ENCODE measurements at places on chromosomes 2 and 18.

GRCh38 chr2:181458871-181459270 lies 1.7 kb downstream of the ITGA4 start:
- DNase-seq = no peak

DNA sequence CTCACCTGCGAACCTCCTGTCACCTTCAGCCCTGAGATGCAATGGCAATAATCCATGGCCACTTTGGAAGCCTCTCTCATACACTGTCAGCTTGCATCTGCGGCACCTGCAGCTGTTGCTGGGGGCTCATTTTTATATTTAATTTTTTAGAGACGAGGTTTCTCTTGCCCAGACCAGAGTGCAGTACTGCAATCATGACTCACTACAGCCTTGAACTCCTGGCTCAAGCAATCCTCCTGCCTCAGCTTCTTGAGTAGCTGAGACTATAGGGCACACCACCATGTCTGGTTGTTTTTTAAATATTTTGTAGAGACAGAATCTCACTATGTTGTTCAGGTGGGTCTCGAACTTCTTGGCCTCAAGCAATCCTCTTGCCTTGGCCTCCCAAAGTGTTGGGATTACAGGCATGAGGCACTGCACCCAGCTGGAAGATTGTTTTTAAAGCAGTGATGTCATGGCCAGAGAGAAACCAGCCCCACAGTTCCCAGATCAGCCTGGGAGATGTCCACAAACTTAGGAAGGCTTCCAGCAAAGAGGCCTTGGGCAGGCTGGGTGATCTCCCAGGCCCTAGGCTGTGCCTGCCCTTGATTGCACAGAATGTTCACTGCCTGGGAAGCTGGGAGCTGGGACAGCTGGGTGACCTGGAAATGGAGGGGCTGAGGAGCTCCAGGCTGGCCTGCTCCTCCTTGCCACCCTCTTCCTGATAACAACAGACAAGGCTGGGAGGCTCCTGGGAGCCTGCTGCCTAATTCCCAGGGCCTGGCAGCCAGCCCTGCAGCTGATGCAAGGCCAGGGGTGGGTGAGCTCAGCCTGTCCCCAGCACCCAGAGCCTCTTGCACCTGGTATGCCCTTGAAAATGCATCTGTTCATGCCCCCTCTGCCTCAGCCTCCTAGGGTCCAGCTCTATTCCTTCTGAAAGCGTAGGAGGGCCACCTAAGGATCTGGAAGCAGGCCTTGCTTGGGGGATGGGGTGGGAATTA lies 27.1 kb downstream of the SH2D6 start:
- no peak for DNase-seq

- DNase-seq = no peak
These were observed 99.4 kb upstream of the CDC42EP3 start for GRCh38 chr2:37770797-37771196.

DNA sequence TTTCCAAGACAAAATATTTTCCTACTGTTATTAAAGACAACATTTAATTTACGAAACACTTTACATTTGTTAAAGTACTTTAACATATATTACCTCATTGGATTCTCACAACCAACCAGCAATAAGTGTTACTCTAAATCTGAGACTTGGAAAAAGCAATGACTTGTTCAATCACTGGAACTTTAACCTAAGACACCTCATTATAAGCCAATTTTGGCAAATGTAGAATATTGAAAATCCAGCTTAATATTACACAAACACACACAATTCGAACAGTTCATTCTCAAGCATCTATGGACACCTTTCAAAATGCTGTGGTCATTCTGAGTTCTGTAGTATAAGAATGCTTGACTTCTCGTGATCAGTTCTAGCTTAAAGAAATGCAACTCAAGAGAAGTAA lies 619.4 kb upstream of the CHAC2 start:
- no peak for DNase-seq

- DNase-seq = no peak
These were observed 28.9 kb downstream of the ADI1 start for GRCh38 chr2:3490191-3491170.

DNA sequence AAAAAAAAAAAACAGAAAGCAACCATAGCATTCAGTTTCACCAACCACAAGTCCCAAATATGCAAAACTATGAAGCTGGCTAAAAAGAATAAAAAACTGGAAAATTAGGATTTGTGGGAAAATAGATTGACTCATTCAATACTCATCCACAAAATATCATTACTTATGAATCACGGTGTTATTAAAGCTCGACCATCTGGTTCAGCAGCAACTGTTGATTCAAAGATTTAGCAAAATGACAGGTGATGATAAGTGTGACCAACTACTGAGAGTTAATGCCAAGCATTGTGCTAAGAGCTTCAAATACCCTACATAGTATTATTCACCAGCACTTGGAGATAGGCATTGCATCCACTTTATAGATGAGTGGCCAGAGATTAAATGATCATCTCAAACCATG lies 26.2 kb upstream of the XDH start:
- DNase-seq = no peak

- no peak for DNase-seq
These were observed 34.7 kb downstream of the PTPN18 start for GRCh38 chr2:130390460-130391057.

DNA sequence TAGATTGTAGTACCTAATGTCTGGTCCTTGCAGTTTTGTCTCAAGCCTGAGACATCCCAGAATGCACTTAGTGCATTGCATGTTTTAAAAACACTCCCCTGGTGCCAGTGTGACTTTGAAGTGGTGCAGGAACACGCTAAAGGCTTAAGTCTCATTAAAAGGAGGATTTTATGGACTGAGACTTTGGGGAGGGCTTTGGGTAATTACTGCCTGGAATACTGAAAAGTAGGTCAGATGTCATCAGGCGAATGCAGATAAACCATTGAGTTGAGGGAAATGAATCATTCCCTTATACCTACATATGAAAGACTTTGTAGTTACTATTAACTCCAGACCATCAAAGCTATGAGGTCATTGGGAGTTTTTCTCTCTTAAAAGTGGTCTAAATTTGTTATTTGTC lies 3.0 kb upstream of the OSBPL1A start:
- no peak for DNase-seq

DNA sequence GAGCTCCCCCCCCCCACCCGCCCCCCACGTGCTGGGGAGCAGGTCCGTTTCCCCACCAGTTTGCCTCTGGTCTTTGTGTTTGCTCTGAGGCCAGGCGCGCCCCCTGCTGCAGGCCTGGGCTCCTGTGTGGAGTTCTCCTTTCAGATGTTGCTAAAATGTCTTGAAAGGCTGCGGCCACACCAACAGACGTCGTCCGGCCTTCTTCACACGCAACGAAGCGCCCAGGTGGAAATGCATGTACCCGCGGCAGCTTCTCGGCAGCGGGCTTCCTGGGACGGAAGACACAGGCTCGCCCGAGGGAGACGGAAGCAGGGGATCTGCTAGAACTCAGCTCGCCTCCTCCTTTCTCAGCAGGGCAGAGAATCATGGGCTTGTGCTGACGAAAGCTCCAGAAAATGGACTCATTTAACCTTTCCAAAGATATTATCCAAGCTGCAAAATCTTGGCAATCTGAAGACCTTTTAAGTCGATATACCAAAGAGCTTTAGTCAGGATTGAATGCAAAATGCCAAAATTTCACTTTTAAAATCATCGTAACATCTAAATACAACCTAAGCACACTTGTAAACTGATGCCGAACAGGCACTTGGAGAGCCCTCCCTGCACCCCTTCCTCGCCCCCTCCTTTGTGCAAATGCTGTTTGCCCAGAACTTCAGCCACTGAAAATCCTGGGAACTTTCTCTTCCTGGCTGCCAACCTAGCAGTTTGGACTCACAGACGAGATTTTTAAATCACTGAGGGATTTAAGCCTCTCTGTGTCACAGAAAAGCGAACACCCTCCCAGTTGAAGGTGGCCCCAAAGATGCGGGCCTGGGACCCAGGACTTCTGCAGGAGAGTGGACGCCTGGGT lies 125.5 kb upstream of the ZNF516 start:
- no peak for DNase-seq

- DNase-seq = no peak
These were observed 171.5 kb downstream of the ALK start for GRCh38 chr2:29749843-29750242.

GRCh38 chr2:1701020-1701419 lies 43.3 kb downstream of the PXDN start:
- DNase-seq = no peak

DNA sequence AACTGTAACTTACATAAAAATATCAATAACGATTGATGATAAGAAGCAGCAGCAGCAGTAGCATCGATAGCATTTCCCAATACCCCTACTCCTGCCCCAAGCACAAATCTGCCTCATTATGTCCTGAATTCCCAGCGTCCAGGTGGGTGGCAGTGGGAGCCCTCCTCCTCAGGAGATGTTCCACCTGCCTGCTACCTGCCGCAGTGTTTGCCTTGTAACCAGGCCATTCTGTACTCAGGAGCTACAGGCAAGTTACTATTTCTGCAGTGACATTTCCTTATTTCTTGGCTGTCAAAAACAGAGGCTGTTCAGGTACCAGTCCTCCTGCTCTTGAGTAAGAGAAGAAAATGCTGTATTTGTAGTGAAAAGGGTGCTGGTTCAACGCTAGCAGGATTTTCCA lies 236.4 kb downstream of the CNTNAP5 start:
- DNase-seq = no peak

DNA sequence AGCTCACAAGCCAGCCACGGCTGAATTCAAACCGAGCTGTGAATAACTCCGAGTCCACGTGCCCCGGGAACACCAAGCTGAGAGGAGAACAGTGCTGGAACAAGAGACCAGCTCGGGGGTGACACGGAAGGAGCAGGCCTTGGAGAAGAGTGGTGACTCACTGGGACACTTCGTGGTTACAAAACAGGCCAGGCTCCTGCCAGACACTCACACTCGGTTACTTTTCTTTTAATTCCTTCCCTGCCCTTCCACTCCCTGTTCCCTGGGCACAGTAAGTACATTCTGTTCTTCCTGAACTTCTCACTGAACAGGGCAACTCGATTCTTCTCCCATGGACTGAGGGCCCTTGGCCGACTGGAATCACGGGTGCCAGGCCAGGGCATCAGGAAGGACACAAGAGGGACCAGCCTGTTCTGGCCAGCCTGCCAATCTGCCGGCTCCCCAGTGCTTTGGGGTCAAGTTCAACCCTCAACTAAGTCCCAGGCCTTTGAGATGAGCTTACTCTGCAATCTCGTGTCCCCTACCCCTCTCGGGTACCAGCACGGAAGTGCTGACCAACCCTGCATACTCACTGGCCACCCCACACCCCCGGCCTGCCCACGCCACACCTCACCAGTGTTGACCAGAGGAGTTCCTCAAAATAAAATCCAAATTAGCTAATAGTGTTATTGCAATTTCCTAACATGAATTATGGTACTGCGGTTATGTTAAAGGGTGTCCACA lies 87.5 kb downstream of the TFCP2L1 start:
- DNase-seq = no peak

All from stimulated activated CD8-positive, alpha-beta memory T cell treated with anti-CD3 and anti-CD28 coated beads, Interleukin-15, amount 100 ng/mL, for 24 hours (primary cell).